Ovary (tissue), 10 donors: ENCODE measurements at places on chromosomes 6 and 20.

DNA sequence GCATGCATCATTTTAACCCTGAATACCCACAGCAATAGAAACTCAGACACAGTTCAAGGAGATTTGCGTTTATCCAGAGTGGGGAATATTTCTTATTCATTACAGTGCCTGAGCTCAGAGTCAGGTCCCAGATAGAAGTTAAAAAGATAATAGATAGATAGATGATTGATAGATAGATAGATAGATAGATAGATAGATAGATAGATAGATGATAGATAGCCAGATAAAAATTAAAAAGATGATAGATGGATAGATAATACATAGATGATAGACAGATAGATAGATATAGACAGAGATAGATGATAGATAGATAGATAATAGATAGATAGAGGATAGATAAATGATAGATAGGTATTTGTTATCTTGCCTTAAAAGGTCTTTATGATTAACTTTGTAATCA lies 184.7 kb downstream of the MYLK4 start:
- no peak for DNase-seq

DNA sequence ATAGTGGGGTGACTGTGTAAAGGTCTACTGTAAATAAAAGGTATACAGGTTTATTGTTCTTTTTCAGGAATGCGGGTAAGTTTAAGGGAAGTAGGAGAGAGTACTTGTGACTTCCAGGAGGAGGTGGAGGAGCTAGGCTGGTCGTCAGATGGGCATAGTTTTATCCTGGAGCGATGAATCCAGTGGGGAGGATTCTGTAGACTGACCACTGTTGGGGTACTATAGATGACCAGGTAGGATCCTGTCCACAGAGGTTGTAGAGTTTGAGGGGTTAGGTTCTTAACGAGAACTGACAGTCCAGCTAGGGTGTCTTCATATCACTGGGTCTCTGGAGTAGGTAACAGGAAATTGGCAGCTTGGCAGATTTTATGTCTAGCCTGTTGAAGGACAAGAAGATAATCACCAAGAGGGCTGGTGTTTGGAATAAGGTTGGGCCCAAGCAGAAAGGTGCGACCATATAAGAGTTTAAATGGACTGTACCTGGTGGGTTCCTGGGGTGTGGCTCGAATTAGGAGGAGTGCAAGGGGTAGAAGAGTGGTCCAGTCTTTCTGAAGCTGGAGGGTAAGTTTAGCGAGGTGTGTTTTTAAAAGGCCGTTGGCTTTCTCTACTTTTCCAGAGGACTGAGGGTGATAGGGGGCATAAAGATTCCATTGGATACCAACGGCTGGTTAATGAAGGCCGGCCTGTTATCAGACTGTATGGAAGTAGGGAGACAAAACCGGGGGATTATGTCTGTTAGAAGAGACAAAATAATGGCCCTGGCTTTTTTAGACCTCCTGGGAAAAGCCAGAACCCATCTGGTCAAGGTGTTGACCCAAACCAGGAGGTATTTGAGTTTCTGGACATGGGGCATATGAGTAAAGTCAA lies 751.3 kb upstream of the ADGRB3 start:
- no peak for DNase-seq

GRCh38 chr6:141851063-141851462 lies 281.7 kb upstream of the GJE1 start:
- no peak for DNase-seq

DNA sequence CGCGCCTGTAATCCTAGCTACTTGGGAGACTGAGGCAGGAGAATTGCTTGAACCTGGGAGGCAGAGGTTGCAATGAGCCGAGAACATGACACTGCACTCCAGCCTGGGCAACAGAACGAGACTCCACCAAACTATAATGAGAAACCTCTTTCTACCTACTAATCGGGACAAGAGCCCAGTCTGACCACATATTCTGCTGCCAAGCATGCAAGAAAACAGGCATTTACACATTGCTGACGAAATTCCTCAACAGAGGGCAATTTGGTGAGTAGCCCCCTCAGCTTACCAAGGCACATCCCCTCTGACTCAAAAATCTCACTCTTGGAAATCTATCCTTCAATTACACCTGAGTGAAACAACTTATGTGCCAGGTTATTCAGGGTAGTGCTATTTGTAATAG lies 81.2 kb downstream of the SLC23A2 start:
- no peak for DNase-seq

- DNase-seq = no peak
These were observed 476.7 kb upstream of the EPHA7 start for GRCh38 chr6:93896081-93896480.

- no peak for DNase-seq
These were observed 8.5 kb upstream of the RSPO4 start for GRCh38 chr20:1010659-1011058.

DNA sequence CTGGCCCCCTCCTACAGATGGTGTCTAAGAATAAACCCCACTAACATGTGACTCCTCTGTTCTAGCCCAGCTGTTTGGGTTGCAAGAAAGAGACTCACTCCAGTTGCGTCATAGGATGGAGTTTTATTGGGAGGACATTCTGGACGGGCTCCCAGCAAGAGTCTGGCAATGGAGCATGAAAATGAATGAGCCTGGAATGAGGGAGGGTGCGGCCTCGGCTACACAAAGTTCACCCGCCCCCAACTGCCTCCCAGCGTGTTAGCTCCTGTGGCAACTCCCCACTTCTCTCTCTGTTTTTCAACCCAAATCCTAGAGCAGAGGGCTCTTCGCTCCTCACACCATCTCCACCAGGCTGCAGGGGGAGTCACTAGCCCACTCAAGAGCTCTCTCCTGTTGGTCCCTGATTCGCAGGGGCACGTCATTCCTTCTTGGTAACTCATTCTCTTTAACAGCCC lies 5.1 kb upstream of the ADAM33 start:
- peak; percentile 93 for DNase-seq

- no peak for DNase-seq
These were observed 17.4 kb upstream of the SLCO4A1 start for GRCh38 chr20:62624719-62625453.

DNA sequence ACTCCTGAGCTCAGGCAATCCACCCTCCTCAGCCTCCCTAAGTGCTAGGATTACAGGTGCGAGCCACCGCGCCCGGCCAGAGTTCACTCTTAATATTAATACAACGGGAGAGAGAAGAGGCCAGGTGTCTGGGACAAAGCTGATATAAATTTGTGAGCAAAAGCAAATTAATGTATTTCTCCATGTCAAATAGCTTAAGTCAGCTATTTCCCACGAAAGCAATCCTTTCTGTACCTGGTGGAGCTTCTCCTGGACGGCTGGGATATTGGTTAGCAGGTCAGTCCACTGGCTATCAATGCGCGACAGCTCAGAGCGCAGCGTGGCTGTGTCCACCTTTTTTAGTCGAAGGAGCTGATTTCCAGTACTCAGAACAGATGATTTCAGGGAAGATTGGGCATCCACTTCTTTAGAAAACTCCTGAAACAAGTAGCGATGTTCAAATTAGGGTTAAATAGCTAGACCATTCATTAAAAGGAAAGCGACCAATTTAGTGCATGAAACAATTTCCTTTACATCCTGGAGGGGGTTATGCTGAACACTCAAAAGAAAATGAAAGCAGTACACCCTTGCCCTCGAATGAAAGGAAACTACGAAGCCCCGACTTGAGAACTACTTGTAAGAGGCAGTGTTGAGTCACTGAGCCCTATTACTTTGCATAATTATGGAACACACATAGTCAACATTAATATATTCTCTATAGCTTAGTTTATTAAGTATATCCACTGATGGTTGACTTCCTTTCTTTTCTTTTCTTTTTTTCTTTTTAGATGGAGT lies 403.4 kb downstream of the SYNE1 start:
- DNase-seq = no peak

DNA sequence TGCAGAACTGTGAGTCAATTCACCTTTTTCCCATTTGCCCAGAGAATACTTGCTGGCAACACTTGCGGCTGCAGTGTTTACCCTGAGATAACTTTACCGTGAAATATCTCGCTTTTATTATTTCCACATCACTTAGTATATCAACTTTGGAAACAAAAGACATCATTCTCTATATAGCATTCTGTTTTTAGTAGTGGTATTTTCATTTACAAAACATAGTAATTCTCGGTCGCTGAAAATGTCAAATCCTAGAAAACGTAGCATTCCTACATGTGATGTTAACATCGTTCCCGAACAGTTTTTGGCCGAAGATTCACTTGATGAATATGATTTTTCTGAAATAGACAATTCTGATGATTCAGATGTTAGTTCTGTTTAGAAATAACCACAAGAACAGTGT lies 52.0 kb downstream of the NHLRC1 start:
- DNase-seq = no peak

GRCh38 chr20:61426352-61426751 lies 174.3 kb downstream of the CDH4 start:
- DNase-seq = no peak

GRCh38 chr20:64220420-64220819 lies 35.1 kb upstream of the PCMTD2 start:
- DNase-seq = no peak

GRCh38 chr6:19535351-19535750 lies 301.8 kb upstream of the ID4 start:
- no peak for DNase-seq

- no peak for DNase-seq
These were observed 951.6 kb downstream of the TFAP2A start for GRCh38 chr6:9463311-9463710.

DNA sequence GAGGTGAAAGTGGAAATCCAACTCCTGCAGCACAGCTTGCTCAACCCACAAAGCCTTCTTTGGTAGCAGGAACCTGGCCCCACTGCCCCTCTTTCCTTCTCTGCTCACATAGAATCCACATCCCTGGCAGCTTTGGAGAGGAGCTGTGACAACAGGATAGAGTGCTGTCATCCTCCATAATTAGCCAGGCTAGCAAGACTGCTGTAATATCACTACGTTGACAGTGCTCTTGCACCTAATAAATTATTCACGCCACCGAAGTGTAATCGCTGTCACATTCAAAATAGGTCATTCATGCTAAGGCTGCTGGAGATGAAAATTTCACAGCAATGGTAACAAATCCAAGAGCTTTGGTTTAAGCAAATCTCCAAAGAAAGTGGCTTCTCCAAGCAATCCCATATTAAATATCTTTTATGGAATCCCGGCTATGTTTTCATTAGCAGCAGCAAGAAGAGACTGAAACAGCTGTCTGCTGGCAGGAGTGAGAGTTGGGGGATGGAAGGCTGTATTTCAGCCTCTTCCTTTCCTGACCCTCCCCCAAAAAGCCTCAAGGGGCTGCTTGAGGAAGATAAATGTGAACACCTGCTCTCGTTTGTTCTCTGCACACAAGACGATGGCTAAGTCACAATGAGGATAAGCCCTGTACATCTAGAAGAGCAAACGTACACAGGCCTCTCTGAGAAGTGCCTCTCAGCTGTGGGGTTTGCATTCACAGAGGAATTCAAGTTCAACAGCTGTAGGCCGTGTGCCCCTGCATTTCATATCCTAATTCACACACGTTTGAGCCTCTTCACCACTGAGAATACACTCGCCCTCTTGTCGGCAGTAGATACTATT lies 16.5 kb downstream of the RIPOR2 start:
- no peak for DNase-seq

GRCh38 chr20:39069976-39070375 lies 107.8 kb downstream of the DHX35 start:
- no peak for DNase-seq

GRCh38 chr6:155103816-155104366 lies 108.8 kb downstream of the TIAM2 start:
- no peak for DNase-seq

DNA sequence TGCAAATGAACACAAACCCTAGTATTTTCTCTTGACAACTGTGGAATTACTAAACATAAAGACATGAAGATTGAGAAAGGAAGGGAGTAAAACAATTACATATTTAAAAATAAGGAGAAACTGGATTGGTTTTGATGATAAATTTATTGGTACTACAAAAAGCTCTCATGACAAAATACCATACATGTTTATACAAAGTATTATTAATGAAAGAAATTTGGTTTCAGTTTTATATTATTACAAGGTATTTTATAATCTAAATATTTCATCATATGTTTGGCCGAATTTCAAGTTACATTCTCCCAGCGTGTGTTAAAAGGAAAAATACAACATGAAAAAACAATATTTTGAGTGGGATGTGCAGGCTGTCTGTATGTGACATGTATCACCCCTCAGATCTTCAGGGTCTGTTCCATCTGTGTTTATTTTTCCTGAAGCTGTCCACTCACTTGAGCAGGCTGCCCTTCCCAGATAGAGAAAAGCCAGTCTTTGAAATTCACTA lies 568.4 kb downstream of the NKAIN2 start:
- no peak for DNase-seq

GRCh38 chr6:136306466-136306865 lies 16.8 kb upstream of the BCLAF1 start:
- DNase-seq = no peak

- DNase-seq = no peak
These were observed 9.4 kb downstream of the HM13 start for GRCh38 chr20:31523361-31524283.

DNA sequence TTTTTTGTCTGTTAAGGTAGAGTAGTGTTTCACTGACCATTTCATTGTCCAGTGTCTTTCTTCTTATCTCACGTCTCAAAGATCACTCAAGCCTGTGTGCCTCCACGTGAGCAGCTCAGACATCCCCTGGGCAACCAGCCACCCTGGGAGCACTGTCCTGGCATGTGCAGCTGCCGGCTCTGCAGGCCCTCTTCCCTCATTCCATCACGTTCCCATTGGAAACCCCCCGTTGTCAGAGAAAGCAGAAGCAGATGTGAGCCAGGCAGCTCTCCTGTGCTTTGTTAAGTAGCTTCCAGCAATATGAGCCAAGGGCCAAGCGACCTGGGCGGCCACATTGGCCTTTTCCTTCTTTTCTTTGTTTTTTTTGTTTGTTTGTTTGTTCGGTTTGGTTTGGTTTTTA lies 233.2 kb upstream of the SYNDIG1 start:
- DNase-seq = no peak

GRCh38 chr6:134478764-134479399 lies 161.0 kb upstream of the SGK1 start:
- no peak for DNase-seq

GRCh38 chr20:40686434-40686882 lies 2.6 kb downstream of the MAFB start:
- DNase-seq = no peak

DNA sequence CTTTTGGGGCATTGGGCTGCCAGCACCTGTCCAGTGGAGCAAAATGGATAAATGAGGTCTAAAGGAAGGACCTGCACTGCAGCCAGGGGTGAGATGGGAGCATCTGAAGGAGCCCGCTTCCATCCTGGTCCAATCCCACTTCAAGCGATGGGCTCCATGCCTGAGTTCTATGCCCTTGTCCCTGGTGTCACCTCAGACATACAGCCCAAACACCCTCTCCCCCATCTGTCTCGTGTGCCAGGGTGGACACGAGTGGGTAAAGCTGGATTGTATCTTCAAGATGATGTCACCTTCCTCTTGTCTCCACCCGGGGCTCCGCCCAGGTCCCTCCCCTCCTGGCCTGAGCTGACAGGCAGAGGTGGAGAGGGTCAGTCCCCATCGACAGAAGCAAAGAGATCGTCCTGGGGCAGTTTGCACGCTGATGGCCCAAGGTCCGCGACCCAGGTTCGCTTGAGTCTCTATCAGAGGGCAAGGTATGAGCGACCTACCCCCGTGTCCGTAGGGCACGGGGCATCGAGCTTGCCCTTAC lies 544 bp downstream of the SMIM29 start:
- DNase-seq = peak; percentile 58
